ENCODE measurements at places on chromosomes 11 and 22.

DNA sequence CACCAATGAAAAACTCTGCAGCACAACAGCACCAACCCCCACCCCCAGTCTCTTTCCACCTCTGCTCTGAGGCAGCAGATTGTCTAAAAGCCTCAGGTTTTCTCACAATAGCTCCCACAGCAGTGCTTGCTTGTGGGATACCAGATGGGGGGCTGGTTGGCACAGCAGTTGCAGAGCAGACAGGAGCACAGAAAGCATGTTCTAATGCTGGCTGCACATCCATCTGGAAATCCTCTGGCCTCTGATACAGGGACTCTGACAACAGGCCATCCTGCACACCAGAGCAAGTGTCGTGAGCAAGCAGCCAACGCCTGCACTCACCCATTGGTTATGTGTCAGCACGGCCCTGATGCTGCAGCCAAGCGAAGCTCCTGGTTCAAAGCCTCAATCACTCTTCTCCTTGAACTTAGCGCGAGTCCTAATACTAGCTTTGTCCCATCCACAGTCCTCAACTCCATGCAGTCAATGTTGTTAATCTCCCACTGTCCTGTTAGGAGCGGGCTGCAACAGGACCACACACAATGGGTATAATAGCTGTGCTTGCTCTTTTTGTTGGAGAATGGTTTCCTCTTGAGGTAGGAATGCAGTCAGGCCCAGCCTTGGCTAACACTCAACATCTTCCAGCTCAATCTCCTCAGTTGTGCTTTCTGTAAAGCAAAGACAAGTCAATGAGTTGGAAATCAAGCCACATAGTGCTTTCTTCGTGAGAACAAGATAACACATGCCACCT lies 30.3 kb downstream of the VSTM5 start:
- no peak for DNase-seq

- no peak for DNase-seq
Measured at GRCh38 chr11:35549787-35550186, 24.4 kb upstream of the PAMR1 start.

DNA sequence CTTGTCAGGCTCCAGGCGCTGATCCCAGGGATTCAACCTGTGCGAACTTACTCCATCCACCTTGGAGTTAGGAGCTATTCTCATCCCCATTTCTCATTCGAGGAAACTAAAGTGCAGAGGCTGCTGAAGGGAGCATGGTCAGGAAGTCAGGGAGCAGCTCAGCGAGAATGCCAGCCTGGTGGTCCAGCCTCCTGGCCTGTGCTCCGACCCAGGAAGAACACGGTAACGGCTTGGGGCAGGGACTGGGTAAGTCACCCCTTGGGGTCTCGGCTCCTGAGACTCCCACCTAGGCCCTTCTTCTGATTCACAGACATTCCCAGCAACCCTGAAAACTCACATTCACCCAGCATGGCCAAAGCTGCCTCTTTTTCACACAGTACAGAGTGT lies 132.8 kb downstream of the CRYBB2 start:
- DNase-seq, result no peak

GRCh38 chr22:46929710-46930204 lies 167.3 kb downstream of the TBC1D22A start:
- DNase-seq, result no peak

DNA sequence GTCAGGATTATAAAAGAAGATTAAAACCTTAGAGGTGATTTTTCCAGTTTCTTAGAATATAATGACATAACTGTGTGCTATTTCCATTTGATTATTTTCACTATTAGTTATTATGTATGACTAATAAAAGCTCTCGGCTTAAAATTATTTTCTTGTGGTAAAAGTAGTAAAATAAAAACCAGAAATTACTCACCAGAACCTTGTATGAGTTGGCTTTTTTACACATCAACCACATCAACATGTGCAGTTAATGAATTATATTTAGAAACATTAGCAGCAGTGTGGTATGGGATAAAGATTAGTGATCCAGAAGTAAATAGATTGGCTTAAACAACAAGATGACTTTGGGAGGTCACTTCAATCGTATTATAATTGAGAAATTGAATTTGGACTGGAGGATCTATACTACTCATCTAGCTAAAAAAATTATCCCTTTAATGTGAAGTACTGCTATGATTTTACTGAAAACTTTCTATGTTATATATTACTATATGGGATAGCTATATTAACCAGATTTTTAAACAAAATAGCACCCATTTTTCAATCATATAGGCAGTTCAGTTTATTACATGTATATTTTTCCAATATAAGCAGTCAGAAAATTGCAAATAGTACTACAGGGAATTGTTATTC lies 2.8 kb upstream of the BCO2 start:
- no peak for DNase-seq

GRCh38 chr11:93560199-93560932 lies 17.2 kb upstream of the SMCO4 start:
- DNase-seq, result no peak

DNA sequence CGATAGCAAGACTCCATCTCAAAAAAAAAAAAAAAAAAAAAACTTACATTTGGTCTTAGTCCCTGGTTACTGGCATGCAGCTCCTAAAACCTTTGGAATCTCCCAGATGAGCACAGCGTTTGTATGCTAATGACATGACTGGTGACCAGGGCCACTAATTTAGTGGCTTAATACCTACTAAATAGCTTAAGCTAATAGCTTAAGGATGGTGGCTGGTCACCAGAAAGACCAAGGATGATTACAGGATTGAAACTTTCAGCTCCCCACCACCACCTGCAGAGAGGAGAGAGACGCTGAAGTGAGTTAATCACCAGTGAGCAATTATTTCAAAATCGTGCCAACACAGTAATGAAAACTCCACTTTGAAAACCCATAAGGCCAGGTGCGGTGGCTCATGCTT lies 37.1 kb downstream of the DENND5A start:
- no peak for DNase-seq

GRCh38 chr22:23219822-23220484 lies 39.6 kb downstream of the BCR start:
- DNase-seq, result peak; percentile 13

DNA sequence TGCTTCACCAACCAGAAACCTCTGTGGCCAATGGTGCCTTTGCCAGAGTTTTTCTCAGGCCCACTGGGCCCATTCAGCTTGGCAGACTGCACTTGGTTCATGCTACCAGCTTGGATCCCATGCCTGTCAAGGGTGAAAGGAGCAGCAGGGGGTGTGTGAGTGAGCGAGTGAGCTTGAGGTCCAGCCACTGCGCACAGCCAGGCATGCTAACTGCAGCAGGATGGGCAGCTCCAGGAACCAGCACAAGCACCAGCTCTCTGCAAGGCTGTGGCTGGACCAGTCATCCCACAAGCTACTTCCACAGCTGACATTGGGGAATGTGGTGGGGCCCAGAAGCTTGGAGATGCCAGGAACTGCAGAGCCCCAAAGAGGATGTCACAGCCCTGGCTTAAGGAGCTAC lies 40.8 kb downstream of the DDIAS start:
- DNase-seq, result no peak

GRCh38 chr11:12662101-12662689 lies 12.0 kb upstream of the TEAD1 start:
- DNase-seq, result no peak

- no peak for DNase-seq
Measured at GRCh38 chr22:34055525-34056200, 135.4 kb upstream of the LARGE1 start.

GRCh38 chr22:37420686-37421467 lies 6.4 kb downstream of the ELFN2 start:
- DNase-seq, result no peak

- no peak for DNase-seq
Measured at GRCh38 chr11:120102050-120102863, 35.7 kb downstream of the TRIM29 start.

DNA sequence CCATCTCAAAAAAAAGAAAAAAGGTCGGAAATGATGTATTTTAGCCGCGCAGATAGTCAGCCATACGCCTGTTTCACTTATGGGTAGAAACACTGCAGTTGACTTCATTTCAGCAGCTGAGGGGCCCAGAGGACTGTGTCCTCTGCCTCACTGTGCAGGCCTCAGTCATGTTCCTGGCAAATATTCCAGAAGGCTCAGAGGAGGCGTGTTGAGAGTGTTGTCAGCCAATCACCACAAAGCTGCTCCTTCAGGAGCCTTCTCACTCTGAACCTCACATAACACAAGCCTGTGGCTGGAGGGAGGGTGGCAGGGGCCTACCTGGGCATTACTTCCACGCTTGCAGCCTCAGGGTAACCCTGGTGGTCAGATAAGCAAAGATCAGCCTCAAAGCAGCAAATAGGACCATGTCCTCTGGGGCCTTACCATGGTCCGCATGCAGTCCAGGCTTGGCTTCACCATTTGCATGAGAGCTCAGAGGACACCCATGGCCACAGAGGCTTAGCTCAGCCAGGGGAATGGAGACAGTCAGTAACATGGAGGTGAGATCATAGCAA lies 17.3 kb upstream of the TREH start:
- DNase-seq, result no peak

- no peak for DNase-seq
Measured at GRCh38 chr11:110174645-110175310, 81.6 kb downstream of the ZC3H12C start.

All from activated T-helper 1 cell treated with anti-CD3 and anti-CD28 coated beads, Interleukin-2, amount 50 U/mL, for 16 hours (primary cell).